G401 (cell line): ENCODE measurements at places on chromosomes 2 and 18. TPM values are rescaled to one million over a fixed set of nuclear protein-coding genes. Genes with fewer than 3 reads are reported as not detected.

- no peak for DNase-seq
These were observed 75.5 kb upstream of the SALL3 start for GRCh38 chr18:78904179-78904531.

GRCh38 chr2:148963461-148963860, 75.0 kb upstream of the LYPD6B start:
- peak; percentile 94 for DNase-seq

DNA sequence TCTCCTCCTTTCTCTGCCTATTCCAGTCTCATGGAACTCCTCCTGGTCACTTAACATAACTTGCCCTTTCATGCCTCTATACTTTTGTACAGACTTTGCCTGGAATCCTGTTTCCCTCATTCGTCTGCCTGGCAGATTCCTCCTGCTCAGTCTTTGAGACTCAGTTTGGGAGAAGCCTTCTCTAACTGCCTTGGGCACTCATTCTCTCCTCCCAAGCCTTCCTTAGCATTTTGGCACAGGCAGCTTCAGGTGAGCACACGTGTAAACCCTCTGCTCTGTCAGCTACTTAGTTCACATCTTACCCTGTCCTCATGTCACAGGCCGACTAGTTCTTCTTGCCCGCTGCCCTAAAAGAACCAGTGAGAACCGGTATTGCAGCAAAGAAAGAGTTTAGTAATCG, 6.0 kb upstream of the FAM98A start:
- DNase-seq = no peak

- no peak for DNase-seq
These were observed 121.5 kb upstream of the CREB1 start for GRCh38 chr2:207408086-207408794.

- DNase-seq = no peak
These were observed 41.3 kb upstream of the KCNE4 start for GRCh38 chr2:223010641-223011040.

GRCh38 chr2:25279091-25279651, 62.6 kb downstream of the DNMT3A start:
- peak; percentile 71 for DNase-seq

- no peak for DNase-seq
These were observed 517.0 kb downstream of the PTPRM start for GRCh38 chr18:8084160-8084559.

GRCh38 chr2:116061023-116061422, 1618.6 kb downstream of the DPP10 start:
- no peak for DNase-seq

GRCh38 chr18:12313530-12314245, 5.6 kb downstream of the TUBB6 start:
- no peak for DNase-seq

- DNase-seq = peak; percentile 95
These were observed 103.9 kb upstream of the TMEFF2 start for GRCh38 chr2:192298664-192299063.

- DNase-seq = peak; percentile 46
These were observed 980 bp downstream of the OBSL1 start for GRCh38 chr2:219570194-219570923.

GRCh38 chr2:27664622-27665363, 1.1 kb downstream of the SLC4A1AP start:
- DNase-seq = no peak

DNA sequence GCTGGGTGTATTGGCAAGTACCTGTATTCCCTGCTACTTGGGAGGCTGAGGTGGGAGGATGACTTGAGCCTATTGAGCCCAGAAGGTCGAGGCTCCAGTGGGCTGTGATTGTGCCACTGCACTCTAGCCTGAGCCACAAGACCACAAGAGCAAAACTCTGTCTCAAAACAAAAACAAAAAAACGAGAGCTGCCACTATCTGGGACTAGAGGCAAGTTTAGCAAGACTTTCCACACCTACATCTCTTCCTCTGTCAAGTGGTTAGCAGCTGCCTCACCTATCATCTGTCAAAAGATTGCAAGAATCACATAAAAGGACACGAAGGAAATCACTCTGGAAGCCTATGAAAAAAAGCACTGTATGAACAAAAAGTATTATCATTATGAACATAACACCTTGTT, 55.2 kb upstream of the RIOK3 start:
- DNase-seq = no peak

DNA sequence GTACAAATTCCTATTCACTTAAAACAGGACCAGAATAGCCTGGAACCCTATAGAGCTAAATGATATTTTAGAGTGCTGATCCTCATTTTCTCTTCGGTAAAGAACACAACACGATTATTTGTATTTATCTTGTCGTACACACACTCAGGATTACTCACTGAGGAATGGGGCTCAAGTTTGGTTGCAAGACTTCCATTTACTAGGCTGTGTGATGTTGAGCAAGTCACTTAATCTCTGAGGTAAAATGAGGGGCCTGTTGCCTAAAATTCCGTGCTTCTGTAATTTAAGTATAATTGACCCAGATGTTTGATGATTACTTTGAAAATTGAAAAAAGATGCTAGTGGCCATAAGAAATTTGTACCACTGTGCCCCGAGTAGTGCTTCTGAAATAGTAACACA, 42.6 kb upstream of the MAP4K3 start:
- no peak for DNase-seq

DNA sequence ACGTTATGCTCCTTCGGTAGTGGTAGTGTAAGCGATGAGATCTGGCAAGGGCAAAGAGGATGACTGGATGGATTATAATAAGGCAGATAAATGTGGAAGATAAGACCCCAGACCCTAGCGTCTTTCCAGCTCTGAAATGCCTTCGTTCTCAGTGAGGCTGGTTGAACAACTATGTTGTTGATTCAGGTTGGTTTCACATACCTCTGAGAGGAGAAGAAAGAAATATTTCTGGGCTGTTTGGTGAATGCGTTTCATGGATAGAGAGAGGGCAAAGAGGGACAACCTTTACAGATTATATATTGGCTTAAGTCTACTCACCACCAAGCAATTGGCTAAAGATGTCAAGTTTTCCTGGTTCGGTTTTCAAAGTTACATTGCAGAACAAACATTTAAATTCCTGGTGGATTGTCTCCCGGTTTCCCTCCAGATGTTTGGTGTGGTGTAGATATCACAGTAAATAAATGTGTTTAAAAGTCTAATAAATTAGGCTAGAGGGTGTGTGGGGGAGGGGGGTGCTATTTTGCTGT, 190.1 kb upstream of the GLI2 start:
- no peak for DNase-seq

- DNase-seq = no peak
These were observed 291.6 kb upstream of the HDAC4 start for GRCh38 chr2:239692362-239692851.

- peak; percentile 58 for DNase-seq
These were observed 49.5 kb downstream of the C2orf42 start for GRCh38 chr2:70141212-70141901.

DNA sequence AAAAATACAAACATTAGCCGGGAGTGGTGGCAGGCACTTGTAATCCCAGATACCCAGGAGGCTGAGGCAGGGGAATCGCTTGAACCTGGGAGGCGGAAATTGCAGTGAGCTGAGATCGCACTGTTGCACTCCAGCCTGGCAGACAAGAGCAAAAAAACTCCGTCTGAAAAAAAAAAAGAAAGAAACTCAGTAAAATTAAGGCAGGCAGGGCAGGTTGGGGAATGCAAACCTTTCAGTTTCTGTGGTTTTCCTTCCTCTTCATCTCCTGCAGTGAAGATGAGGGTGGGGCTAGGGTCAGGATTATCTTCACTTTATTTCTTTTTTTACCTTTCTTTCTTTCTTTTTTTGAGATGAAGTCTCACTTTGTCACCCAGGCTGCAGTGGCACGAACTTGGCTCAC, 43.2 kb upstream of the PSME4 start:
- no peak for DNase-seq

DNA sequence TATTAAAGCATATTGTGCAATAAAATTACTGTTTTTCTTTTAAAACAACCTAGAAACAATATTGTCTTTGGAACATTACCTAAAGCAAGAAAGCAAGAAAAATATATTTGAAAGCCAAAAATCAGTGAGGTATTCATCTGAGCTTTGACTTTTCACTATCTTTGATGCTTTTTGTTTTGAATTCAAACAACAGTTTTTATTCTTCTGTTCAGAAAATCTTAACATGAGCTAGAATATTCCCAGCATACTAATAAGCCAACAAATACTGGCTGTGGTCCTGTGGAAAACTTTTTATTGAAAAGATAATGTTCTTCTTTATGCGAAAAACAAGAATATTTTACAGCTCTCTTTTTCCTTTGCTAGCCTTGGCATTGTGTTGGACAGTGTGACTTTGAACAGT, 19.8 kb downstream of the FAM171B start:
- DNase-seq = no peak

- DNase-seq = no peak
These were observed 144.0 kb downstream of the EML6 start for GRCh38 chr2:54867457-54867856.

- DNase-seq = no peak
These were observed 88.7 kb downstream of the TFCP2L1 start for GRCh38 chr2:121196132-121196848.

DNA sequence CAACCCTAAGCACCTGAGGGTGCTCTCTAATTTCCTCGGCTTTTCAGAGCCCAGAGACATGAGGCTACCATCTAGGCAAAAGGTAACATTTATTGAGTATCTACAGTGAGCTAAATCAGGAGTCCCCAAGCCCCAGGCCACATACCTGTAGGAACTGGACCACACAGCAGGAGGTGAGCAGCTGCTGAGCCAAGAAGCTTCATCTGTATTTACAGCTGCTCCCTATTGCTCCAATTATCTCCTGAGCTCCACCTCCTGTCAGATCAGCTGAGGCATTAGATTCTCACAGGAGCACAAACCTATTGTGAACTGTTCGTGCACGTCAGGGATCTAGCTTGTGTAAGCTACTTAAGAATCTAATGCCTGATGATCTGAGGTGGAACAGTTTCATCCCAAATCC, 70.2 kb downstream of the RND3 start:
- no peak for DNase-seq

- DNase-seq = no peak
These were observed 94.2 kb downstream of the CABLES1 start for GRCh38 chr18:23229472-23229871.

DNA sequence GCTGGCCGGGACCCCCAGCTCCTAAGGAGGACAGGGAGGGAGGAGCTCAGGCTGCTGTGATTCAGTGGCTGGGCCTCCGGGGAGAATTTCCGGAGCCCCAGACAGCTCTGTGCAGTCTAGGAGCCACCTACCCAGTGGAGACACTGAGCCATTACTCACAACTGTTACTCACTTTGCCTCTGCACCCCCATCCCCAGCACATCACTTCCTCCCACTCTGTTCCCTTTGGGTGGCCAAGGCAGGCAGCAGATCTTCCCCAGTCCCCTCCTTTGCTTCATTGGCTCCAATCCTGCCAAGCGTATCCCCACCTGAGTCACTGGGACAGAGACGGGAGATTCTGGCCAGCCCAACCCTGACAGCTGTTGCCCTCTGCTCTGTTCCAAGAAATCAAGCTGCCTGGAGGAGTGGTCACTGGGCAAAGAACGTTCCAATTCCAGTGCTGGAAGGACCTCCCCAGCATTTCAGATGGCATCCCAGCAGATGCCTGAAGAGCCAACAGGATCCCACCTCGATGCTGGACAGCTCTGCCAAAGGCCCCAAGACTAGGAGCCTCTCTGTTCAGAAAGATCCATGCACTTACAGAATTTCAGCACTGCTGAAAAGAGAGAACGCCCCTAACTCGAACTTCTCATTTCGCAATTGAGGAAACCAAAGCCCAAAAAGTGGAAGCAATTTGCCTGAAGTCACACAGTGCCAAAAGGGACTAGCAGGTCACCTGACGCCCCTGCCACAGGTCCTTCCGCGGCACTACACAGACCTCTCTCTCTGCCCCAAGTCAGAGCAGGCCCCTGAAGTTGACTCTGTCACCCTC, 68.3 kb downstream of the TNS1 start:
- DNase-seq = no peak

DNA sequence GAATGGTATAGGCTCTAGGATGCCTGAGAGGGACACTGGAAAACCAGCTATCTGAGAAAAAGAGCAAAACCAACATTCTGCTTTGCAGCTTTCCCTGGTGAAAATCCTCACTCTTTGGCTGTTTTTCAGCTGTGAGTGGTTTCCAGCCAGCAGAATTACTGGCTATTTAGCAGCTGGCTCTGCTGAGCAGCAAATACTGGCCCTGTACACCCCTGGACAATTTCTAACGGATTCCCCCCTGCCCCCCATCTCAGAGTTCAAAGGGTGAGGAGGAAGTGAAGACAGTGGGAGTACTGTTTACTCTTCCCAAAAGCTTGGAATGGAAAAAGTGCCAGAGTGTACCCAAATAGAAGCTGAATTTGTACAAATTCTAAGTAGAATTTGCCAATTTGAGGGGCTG, 26.1 kb upstream of the IMP4 start:
- DNase-seq = no peak

The KHK gene
- 2.4 and 7.3 TPM in 2 replicates for total RNA-seq

The LRRTM4 gene
- total RNA-seq = not detected in 2 replicates

The AKAIN1 gene
- not detected in 2 replicates for total RNA-seq

The LBX2 gene
- total RNA-seq = not detected in 2 replicates

The WNT10A gene
- total RNA-seq = 0.12 and 1.4 TPM in 2 replicates

The EML6 gene
- total RNA-seq = 0.20 and 4.2 TPM in 2 replicates
